ENCODE measurements at places on chromosomes 4 and X.

DNA sequence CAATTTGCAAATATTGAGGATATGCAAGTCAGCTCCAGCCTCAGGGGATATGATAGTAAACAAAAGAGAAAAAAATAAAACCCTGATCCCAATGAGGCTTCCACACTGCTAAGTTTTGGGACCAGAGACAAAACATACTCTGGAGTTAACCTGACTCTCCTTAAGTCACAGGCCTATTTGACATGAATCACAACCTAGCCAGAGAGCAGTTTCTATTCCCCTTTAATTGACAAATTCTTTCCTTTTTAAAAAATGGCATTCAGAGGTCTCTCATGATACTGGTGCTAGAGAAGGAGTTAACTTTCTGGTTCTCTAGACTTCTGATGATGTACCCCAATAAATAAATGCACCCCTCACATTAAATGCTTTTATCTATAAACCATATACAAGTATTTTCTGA lies 8.8 kb downstream of the ACSL1 start:
- no peak for DNase-seq

DNA sequence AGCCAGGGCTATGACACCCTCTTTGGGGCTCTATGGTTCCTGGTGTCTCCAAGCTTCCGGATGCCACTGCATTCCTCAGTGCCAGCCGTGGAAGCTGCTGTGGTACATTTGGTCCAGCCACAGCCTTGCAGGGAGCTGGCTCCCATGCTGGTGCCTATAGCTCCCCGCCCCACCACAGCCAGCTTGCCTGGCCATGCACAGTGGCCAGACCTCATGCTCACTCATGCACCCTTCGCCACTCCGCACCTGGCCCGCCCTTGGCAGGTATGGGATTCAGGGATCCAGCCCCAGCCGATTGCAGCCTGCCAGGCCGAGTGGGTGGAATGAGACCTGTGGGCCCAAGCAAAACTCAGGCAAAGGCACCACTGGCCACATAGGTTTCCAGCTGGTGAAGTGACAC lies 354.8 kb downstream of the GRIA2 start:
- DNase-seq, result no peak

DNA sequence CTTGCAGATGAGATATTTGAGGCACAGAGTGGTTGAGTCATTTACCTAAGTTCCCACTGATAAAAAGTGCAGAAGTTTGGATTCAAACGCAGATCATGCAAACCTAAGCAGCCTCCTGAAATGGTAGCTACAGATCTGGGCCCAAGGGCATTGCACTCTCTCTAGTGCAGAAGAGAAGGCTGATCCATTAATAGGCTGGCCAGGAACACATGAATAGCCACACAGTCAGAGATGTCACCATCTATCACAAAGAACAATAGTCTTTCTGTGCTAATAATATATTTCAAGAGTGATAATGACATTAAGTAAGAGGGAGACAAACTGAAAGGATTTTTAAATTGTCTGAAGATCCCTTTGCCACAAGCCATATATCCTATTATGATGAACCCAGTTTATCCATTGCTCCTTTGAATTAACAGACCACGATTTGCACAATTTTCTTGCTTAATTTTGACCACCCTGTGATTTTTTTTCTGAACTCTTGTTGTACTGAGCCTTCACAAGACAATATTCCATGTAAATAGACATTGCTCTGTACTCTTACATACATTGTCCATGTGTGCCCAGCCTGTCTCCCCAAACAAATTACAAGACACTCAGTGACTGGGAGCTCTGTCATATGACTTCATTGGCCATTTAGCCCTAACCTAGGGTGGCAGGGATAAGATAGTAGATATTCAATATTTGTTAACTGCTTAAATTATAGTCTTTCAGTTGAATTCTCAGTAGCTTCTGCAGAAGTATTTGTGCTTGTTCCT lies 112.4 kb upstream of the RBPJ start:
- DNase-seq, result no peak

DNA sequence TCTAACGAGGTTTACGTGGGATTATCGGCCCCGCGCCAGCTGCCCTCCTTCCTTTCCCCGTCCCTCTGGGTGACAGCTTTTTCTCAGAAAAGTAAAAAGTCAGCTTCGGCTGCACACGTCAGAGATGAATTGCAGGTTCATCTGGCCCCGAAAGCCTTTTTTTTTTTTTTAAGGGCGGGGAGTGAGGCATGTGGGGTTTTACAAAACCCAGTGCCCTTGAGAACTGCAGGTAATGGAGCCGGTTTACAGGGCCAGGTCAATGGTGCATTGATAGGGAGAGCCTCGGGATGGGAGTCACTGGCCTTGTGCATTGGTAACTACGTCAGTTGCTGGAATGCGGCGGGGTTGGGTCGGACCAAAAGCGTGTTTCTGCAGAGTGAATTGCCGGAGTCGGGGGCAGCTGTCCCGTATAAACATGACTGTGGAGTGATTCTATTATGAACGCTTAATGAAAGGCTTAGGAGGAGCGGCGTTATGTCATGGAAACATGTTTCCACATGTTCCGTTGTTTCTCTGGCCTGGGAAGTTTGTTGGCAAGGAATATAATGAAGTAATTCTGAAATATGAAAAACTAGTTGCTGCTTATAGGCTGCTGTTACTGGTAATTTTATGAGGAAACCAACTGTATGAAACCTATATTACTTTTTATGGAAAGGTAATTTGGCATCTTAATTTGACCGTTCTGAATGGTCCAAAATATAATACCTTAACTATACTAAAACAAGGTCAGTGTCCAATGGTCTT lies 1.1 kb downstream of the HSPA4L start:
- no peak for DNase-seq

GRCh38 chr4:136865526-136865925 lies 666.8 kb downstream of the PCDH18 start:
- DNase-seq, result no peak

GRCh38 chr4:37721995-37722638 lies 35.9 kb upstream of the RELL1 start:
- DNase-seq, result no peak

DNA sequence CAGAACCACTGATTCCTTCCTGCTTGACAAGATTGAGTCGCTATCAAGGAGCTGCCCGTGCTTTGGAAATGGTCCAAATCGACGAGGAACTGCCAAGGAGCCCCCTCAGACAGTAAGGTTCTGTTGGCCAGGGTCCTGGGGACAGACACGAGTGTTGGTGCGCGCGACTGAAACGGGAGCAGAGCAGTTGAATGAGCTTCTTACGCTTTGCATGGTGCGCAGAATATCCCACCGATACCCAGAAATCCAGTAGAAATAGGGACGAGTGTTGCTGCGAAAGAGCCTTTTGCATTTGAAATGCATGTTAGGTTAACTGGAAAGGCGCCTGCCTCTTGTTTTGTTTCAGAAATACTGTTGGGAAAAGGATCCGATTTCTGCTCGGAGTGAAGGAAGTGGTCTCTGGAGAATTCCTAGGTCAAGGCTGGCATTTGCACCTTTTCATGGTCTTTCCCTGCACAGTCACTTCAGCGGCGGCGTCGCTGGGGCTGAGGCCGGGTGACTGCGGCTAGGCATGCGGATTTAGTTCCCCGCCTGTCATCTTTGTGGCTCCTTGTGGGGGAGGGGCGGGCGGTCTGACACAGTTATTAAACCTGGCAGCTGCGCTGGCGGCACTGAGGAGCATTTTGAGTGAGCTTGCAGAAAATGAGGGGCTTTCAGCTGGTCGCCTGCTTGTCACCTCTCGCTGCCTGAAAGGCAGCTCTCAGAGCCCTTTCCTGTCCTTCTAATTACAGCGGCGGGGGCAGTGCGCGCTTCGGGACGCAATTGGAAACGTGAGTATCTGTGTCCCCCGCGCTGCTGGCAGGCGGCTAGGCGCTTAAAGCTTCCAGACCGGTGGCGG lies 51.5 kb upstream of the TRIM2 start:
- DNase-seq, result peak; percentile 55

DNA sequence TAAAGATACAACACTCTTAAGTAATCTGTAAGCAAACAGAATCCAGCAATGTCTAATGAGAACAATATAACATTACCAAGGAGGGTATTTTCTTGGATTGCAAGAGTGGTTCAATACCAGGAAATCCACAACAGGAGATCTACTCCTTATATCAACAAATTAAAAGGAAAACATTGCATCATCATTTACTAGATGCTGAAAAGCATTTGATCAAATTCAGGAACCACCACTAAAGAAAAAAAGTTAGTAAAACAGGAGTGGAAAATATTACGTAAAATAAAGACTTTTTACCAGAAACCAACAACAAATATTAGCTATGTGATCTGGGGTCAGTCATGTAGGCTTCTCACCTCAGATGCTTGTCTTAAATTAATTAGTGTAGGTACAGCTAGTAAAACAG lies 66.8 kb upstream of the MAB21L2 start:
- DNase-seq, result no peak

GRCh38 chr4:67456577-67457196 lies 88.6 kb downstream of the CENPC start:
- DNase-seq, result no peak

DNA sequence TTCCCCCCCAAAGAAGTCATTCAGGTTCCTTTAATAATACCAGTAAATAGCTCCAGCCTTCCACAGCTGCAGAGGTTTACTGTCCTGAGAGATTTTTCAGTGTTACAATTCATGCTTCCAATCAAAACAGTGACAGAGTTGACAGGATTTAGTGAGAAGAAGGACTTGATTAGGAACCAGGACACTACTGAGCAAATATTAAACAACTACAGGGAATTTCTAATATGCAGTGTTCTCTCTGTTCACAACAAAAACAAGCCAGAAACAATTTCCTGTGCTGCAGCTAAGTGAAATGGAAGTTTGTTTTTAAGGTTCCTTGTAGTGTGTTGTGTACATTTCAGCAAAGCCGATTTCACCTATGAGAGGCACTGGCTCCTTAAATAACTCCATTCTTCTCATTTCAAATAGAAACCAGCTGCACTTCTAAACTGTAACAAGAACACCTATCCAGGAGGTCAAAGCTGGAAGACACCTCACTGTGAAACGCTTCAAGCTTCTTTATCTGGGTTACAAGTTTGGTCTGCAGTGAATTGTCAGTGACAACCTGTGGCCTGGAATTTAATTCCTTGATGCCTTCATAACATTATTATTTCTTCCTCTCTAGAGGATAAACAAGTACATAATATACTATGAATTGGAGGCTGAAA lies 149.3 kb downstream of the RASL11B start:
- no peak for DNase-seq

GRCh38 chr4:155430895-155431795 lies 54.4 kb upstream of the MAP9 start:
- DNase-seq, result no peak

DNA sequence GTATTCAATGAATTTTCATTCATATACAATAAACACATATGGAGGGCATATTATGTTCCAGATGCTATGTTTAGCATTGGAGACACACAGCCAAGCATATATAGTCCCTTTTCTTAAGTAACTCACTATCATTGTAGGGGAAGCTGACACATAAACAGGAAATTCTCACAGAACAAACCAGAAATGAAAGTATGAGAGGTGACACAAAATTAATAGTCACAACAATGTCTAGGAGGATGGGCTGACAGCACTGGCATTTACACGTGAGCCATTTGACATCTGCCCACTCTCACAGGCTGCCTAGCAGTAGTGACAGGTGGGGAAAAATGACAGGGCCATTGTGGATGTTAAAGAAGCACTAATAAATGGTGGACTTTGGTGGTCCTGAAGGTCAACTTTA lies 2.6 kb upstream of the CNOT6L start:
- peak; percentile 71 for DNase-seq

GRCh38 chr4:152936446-152937335 lies 568 bp downstream of the FHDC1 start:
- no peak for DNase-seq

- no peak for DNase-seq
These were observed 784 bp upstream of the ANXA5 start for GRCh38 chr4:121697564-121697963.

DNA sequence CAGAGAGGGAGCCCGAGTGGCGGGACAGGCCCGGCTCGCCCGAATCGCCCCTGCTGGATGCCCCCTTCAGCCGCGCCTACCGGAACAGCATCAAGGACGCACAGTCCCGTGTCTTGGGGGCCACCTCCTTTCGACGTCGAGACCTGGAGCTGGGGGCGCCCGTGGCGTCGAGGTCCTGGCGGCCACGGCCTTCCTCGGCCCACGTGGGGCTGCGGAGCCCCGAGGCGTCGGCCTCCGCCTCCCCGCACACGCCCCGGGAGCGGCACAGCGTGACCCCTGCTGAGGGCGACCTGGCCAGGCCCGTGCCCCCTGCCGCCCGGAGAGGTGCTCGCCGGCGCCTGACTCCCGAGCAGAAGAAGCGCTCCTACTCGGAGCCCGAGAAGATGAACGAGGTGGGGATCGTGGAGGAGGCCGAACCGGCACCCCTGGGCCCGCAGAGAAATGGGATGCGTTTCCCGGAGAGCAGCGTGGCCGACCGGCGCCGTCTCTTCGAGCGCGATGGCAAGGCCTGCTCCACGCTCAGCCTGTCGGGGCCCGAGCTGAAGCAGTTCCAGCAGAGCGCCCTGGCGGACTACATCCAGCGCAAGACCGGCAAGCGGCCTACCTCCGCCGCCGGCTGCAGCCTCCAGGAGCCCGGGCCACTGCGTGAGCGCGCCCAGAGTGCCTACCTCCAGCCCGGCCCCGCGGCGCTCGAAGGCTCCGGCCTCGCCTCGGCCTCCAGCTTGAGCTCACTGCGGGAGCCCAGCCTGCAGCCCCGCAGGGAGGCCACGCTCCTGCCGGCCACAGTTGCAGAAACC lies 156.9 kb downstream of the SOWAHB start:
- DNase-seq, result no peak

DNA sequence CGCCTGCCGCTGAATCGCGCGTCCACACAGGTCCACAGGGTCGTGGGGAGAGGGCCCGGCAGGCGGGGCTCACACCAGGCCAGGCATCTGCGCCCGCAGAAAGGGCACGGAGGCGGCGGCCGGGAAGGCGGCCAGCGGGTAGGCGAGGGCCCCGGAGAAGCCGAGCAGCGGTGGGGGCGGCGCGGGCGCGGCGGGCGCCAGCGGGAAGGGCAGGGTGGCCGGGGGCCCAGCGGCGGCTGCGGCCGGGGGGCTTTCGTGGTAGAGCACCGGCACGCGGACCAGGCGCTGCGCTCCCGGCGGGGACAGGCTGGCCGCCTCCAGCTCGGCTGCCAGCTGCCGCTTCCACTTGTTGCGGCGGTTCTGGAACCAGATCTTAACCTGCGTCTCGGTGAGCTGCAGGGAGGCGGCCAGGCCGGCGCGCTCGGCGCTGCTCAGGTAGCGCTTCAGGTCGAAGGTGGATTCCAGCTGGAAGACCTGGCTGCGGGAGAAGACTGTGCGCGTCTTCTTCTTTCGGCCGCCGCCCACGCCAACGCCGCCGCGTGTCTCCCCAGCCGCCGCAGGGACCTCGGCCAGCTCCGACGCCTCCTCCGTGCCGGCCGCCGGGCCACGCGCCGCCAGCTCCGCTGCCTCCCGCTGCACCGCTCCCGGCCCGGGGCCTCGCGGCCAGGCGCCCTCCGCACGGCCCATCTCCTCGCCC lies 3.9 kb downstream of the HMX1 start:
- no peak for DNase-seq
